ENCODE measurements at places on chromosomes 7 and 10. TPM values are rescaled to one million over a fixed set of nuclear protein-coding genes. Genes with fewer than 3 reads are reported as not detected.

GRCh38 chr7:101590663-101591435, 38.2 kb downstream of the MYL10 start:
- no peak for DNase-seq

- DNase-seq = no peak
These were observed 207.3 kb upstream of the SH2B2 start for GRCh38 chr7:102079140-102080018.

DNA sequence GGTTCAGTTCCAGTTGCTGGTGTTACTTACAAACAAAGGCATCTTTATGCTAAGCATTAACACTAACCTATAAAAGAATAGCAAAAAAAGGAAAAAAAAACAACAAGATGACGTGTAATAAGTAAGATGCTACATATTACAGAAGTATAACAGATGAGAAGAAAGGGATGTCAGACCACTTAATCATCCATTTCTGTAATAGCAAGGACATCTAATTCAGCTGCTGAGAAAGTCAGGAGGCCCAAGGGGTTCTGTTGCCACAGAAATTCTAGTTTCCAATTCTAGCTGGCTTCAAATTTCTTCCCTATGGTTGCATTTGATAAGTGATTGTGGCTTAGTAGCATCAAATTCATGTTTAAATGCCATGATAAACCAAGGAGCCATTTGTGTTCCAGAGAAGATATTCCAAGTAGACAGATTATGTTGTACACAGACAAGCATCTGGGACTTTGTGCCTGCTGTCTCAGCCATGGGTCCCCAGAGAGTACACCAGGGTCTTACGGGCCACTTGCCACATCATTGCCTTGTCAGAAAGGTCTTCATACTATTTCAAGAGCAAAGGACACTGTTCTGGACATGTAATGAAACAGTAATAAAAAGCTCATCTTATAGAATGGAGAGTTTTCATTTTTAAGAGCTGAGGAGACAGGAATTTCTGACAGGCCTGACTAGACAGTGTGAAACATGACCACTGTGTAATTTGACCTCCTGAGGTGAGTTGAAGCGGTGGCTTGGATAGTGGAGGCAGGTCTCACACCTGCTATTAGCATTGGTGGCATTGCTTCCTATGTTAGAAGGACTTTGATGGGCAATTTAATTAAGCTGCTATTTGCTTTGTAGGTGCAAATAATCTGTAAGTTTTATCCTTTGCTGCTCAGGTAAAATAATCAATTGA, 4.2 kb upstream of the ASB4 start:
- no peak for DNase-seq

GRCh38 chr7:40356312-40356711, 221.5 kb downstream of the SUGCT start:
- no peak for DNase-seq

- no peak for DNase-seq
These were observed 42.2 kb upstream of the SRGN start for GRCh38 chr10:69045441-69046300.

Gene ZNF277
- polyA plus RNA-seq = 42.6 TPM

Gene LIPF
- polyA plus RNA-seq = 0.36 TPM

Gene AKR1C4
- not detected for polyA plus RNA-seq

Gene CTNNA3
- 3.9 TPM for polyA plus RNA-seq
